Right ventricle myocardium superior (tissue), 1 donor: ENCODE measurements at places on chromosomes 4 and X. TPM values are rescaled to one million over a fixed set of nuclear protein-coding genes. Genes with fewer than 3 reads are reported as not detected.

DNA sequence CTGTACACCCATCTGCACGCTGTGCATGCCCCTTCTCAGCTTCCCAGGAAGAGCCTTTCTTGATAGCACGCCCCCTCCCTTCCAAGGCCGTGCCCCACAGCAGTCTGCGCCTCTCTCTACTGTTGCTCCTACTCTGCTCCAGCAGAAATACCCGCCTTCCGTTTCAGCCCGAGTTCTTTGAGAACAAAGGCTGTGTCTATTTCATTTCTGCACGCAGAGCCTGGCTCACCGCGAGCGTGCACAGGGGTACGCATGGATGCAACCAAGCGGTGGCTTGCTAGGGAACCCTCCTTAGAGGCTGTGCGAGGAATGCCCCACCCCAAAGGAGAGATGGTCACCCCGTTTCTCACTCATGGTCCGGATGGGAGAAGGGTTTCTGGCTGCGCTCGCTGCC lies 485 bp downstream of the AADAT start:
- DNase-seq, result no peak

- DNase-seq, result no peak
These were observed 48.6 kb upstream of the TMEM164 start for GRCh38 chrX:109954333-109954732.

GRCh38 chr4:24729119-24729730 lies 66.1 kb upstream of the SOD3 start:
- no peak for DNase-seq

- no peak for DNase-seq
These were observed 62.7 kb downstream of the GAB1 start for GRCh38 chr4:143399113-143399949.

DNA sequence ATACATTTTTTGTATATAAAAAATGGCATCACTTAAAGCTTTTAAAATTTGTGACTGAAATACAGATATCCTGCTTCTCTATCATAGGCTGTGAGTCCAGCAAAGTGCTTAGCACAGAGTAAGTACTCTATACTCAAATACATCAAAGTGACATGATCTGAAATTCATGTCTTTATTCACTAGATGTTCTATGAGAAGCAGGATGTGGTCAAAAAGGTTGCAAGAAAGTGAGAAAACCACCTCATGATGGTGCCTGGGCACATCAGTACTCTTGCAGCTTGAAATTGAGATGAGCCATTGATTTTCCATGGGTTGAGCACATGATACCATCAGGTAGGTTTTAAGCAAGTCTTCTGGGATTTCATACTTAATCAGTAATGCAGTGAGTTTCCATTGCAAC lies 20.4 kb upstream of the SFRP2 start:
- DNase-seq, result no peak

DNA sequence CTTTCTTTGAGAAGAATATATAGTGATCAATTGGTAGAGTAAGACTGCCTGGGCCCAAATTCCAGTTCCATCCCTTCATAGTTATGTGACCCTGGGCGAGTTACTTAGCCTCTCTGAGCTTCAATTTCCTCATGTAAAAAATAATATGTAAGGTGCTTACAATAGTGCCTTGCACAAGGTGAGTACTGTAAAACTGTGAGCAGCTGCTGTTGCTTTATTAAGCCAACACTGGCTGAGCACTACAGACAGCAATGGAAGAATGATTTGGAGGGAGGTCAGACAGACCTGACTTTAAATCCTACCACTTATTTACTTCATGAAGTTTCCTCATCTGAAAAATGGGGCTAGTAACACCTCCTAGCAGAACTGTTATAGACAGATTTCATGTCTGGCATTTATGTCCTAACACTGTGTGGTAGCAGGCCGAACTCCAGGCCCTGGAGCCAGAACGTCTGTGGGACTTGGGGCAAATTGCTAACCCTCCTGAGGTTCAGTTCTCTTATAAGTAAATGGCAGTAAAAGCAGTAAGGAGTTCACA lies 53.8 kb downstream of the RNF150 start:
- no peak for DNase-seq

DNA sequence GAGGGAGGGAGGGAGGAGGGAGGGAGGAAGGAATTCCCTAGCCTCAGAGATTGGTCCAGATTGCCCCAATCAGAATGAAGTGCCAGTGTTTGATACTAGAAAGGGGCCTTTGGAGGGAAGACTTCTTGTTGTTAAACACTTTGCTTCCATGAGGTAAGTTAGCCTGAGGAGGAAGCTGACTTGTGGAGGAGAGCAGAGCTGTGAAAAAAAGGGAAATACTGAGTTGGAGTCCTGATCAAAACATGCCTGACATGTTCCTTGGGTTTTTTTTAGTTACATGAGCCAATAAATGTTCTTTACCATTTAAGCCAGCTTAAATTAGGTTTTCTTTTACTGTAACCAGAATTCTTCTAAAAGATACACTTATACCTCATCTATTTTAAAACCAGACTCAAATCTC lies 57.6 kb downstream of the GSX2 start:
- DNase-seq, result no peak

- no peak for DNase-seq
These were observed 301.2 kb upstream of the PPARGC1A start for GRCh38 chr4:24190761-24191695.

GRCh38 chrX:68659385-68659784 lies 11.9 kb downstream of the STARD8 start:
- no peak for DNase-seq

FGF13 gene
- 0.43 TPM for total RNA-seq

LRIT3 gene
- not detected for total RNA-seq

FAM149A gene
- 14.6 TPM for total RNA-seq
